ENCODE measurements at places on chromosomes 6 and 20. TPM values are rescaled to one million over a fixed set of nuclear protein-coding genes. Genes with fewer than 3 reads are reported as not detected.
A peak's percentile ranks its signal among the peaks of the same experiment; 100 is the strongest.

DNA sequence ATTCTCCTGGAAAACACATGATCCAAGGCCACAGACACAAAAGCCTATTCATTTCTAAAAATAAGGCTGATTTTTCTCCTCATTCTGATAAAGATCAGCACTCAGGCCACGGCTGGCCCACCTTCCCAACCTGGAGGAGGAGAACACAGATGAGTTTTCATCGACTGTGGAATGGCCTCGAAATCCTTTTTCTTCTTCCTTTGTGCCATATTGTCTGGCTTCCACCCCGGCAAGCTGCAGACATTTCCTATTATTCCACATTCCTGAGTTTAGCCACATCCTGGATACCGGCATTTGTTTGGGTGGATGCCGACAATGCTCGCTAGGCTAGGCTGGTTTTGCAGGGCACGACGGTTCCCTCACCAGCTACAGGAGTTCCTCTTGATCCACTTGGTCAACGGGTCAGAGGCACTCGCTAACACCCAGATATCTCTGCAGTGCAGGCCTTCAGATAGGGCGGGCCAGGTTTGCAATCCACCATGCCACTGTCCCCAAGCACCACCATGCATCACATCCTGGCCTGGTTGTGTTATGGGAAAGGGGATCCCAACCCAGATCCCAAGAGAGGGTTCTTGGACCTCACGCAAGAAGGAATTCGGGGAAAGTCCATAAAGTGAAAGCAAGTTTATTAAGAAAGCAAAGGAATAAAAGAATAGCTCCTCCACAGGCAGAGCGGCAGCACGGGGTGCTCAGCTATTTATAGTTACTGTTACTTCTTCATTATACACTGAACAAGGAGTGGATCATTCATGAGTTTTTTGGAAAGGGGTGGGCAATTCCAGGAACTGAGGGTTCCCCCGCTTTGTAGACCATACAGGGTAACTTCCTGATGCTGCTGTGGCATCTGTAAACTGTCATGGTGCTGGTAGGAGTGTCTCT, 4.2 kb upstream of the CTSZ start:
- peak; percentile 60 for DNase-seq

Gene RSPO4
- 0.34 TPM for polyA plus RNA-seq

Gene ID1
- 319 TPM for polyA plus RNA-seq

DNA sequence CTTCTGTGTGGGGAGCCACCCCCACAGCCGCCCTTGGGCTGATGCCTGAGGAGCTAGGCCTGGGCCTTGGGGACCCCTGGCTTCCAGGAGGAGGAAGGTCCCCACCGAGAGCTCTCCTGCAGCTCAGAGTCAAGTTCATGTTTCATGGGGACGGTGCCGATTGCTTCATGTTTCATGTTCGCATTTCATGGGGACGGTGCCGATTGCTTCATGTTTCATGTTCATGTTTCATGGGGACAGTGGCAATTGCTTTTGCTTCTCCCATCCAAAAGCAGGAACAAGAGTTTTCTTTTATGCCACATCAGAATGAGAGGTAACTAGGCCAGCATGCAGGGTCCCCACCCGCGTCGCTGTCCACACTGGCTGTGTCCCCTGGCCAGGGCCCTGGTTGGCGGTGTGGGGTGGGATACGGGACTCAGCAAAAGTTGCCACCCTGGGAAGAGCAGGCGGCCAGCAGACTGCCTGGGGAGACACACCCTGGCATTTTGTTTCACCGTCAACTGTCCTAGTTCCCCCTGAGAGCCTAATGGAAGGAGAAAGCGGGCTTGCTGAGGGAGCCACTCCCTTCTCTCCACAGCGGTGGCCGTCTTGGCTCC, 46.0 kb downstream of the DACT2 start:
- DNase-seq: peak; percentile 49

DNA sequence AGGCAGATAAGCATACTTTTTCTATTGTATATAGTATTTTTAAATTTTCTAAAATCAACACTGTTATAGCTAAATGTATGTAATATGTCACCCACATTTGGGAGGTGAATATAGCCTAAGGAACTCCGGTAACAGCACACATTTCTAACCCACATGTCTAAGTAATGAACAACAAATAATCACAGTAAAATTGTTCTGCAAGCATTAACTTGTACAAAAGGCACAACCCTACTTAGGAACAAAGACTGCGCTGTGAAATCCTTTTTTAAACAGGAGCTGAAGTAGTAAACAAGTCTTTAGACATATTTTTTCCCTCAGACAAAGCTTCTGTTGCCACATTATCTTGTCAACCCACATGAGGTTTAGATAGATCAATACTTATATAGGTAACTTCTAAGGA, 872.4 kb upstream of the SLC35B3 start:
- DNase-seq: no peak

GRCh38 chr6:112938650-112939049, 591.5 kb downstream of the RFPL4B start:
- DNase-seq: no peak
